ENCODE measurements at places on chromosomes 16 and 17.

DNA sequence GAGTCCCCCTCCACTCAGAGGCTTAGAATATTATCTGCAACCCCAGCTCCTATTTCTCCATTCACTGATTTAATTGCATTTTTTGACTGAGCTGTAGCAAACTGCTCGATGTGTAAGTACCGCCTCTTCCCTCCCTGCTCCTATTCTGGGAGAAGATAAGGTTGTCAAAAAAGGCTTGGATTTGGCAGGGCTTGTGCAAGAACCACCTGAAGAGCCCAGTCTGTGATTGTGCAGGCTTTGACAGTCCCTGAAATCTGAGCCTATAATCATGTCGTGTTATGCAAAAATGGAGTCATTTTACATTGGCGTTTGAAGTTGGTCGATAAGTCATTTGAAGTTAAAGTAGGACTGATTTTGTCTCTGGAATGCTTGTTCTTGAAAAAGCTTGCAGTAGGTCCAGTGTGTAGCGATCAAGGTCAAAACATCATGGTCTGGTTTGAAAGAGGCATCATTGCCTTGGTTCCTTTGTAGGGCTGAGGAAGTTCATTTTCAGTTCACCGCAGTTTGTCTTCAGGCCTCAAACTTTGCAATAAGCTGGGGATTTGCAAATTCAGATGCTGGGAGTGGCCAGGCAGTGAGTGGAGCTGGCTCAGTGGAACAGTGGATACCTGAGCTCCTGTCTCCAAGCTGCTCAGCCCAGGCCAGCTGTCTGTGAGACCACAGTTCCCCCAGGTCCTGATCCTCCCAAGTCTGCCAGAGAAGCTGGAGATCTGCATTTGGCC, 68.8 kb downstream of the KATNIP start:
- H3K4me1 ChIP-seq = peaks cover 1% of the 10 kb centered on the region
- 0 out of 2 replicates have a peak, but pooled peaks cover 3% of the 10 kb centered on the region for H3K36me3 ChIP-seq
- no peak for DNase-seq
- H3K4me3 ChIP-seq = no peak overlapping the region

GRCh38 chr16:84466692-84467091, 37.8 kb downstream of the MEAK7 start:
- no peaks in the 10 kb centered on the region for H3K27me3 ChIP-seq
- H3K4me3 ChIP-seq = no peak overlapping the region
- no peaks in the 10 kb centered on the region for H3K36me3 ChIP-seq
- no peak overlapping the region for H3K27ac ChIP-seq
- no peaks in the 10 kb centered on the region for H3K4me1 ChIP-seq

DNA sequence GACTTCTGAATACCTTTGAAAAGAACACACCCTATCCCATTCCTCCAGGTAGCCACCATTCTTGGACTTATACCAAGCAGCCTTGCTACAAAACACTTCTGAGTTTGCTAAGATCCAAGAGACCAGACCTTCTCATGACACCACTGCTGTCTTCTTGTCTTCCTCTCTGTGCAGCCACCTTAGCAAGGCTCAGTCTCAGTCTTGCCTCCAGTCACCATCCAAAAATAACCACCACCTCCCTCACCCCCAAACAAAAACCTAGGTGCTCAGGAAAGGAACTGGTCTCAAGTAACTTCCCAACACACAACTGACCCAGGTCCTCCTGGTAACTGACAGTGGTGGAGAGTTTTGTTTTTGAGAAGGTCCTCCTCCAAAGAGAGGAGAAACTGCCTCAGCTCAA, 90.9 kb upstream of the CORO6 start:
- H3K4me3 ChIP-seq = no peak overlapping the region
- H3K36me3 ChIP-seq = no peaks in the 10 kb centered on the region
- no peak for DNase-seq
- H3K4me1 ChIP-seq = peaks cover 3% of the 10 kb centered on the region
- no peak overlapping the region for H3K27ac ChIP-seq

DNA sequence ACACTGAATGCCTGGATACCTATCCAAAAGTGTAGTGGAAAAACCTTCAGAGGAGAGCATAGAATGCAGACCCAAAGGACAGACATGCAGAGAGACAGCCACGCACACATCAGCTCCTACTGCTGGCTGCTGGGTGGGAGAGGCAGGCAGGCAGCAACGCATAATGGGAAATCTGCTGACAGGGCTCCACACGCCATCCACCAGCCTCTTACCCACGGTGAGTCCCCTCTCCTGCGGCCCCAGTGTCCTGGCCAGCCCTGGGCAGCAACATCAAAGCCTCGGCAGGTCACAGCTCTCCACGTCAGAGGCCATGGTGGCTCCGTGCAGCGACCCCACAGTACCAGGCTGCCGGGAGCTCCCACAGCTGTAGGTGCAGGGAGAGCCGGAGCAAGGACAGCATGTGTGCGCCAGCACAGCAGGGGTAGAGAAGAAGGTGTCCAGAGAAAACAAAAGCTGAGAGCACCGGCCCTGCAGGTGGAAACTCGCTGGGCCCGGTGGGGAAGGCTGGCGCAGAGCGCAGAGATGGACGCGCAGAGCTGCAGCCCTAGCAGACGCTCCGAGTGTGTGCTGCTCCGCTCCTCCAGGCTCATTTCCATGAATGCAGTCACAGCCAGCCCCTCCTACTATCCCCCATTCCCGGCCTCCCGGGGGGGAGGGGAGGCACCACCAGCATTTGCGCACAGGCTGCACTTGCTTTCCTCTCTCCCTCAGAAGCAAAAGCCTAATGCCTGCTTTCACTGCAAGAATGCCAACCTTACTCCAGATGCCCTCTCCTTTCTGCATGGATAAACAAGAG, 58.9 kb downstream of the CYTH1 start:
- H3K4me3 ChIP-seq = peak overlapping the region; percentile 23
- no peaks in the 10 kb centered on the region for H3K36me3 ChIP-seq
- no peak for DNase-seq
- peaks cover 15% of the 10 kb centered on the region for H3K4me1 ChIP-seq
- H3K27ac ChIP-seq = no peak overlapping the region

- H3K4me1 ChIP-seq = no peaks in the 10 kb centered on the region
- no peak overlapping the region for H3K27ac ChIP-seq
- DNase-seq = no peak
- no peaks in the 10 kb centered on the region for H3K27me3 ChIP-seq
- no peak overlapping the region for H3K4me3 ChIP-seq
Observed at GRCh38 chr16:80092681-80093080, 448.1 kb upstream of the DYNLRB2 start.

GRCh38 chr17:83203073-83203471, 123.7 kb downstream of the METRNL start:
- H3K4me1 ChIP-seq = no peaks in the 10 kb centered on the region
- no peaks in the 10 kb centered on the region for H3K27me3 ChIP-seq
- no peak for DNase-seq

- no peaks in the 10 kb centered on the region for H3K27me3 ChIP-seq
- no peaks in the 10 kb centered on the region for H3K36me3 ChIP-seq
- peaks cover 11% of the 10 kb centered on the region for H3K4me1 ChIP-seq
Observed at GRCh38 chr17:81832608-81833159, 407 bp downstream of the MCRIP1 start.

DNA sequence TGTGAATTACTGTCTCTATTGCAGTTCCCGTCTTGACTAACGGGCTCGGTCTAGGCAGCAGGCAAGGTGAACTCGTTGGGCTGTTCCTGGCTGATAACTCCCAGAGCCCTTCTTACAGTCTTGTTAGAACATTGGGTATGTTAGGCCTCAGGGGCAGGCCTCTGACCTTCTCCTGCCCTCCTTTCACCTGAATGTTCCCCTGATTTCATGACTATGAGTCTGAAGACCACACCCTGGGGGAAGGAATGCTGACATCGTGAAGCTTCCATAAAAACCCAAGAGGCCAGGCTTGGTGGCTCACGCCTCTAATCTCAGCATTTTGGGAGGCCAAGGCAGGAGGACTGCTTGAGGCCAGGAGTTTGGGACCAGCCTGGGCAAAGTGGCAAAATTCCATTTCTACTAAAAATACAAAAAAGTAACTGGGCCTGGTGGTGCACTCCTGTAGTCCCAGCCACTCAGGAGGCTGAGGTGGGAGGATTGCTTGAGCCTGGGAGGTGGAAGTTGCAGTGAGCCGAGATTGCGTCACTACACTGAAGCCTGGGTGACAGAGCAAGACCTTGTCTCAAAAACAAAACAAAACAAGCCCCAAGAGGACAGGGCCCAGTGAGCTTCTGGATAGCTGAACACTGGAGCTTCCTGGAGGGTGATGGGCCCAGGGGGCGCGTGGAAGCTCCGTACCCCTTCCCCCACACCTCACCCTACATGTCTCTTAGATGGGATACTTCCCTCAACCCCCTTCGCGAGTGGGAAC, 47.8 kb upstream of the FBXO47 start:
- no peak for DNase-seq
- H3K36me3 ChIP-seq = no peaks in the 10 kb centered on the region
- H3K4me3 ChIP-seq = no peak overlapping the region
- H3K4me1 ChIP-seq = peaks cover 2% of the 10 kb centered on the region
- no peak overlapping the region for H3K27ac ChIP-seq

- DNase-seq = no peak
- no peaks in the 10 kb centered on the region for H3K4me1 ChIP-seq
- peaks cover 8% of the 10 kb centered on the region for H3K36me3 ChIP-seq
Observed at GRCh38 chr16:74450236-74450635, 29.0 kb upstream of the CLEC18B start.

DNA sequence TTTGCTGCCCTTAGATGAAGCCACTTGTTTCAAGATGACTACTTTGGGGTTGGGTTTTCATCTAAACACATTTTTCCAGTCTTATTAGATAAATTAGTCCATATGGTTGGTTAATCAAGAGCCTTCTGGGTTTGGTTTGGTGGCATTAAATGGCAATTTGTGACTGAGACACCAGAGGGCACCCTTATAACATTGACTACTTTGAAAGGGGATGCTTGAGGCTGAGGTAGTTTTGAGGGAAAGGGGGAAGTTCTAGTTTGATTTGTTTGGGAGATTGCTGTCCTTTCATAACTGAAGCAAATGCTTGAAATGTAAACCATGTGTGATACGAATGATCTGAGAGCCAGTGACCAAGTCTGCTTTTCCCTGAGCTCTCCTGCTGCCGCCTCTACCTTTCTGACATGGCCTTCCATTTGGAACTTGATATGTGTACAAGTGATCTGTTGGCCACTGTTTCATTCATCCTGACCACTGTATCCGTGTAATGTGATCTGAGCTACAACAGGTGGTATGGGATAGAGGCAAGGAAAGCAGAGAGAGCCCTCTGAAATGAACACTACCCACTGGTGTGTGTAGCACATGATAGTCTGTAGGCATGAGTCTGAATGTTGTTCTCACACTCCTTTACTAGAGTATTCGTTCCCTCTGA, 5.8 kb upstream of the RARA start:
- no peak overlapping the region for H3K27ac ChIP-seq
- H3K4me1 ChIP-seq = peaks cover 9% of the 10 kb centered on the region
- no peak for DNase-seq

DNA sequence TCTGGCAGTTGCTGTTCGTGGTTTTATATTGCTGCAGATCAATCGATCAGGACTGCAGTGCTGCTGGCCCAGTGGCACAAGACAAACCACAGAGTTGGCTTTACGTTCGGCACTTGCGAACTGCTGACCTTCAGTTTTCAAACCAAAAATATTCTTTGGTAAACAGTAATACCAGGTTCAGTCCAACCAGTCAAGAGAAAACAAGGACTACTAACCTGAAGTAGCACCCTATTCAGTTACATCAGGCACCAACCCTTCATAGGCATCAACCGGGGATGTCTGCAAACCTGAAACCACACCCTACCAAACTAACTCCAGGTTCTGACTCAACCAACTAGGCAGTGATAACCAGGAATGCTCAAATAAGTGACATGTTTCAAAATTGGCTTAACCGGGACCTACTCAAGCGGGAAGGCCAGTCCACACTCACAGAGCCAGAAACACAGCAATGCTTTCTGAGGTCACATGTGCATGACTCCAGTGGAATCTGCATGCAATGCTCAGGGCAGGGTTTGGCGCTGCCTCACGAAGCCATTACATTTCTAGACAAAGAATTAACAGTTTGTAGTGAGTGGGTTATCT, 91.1 kb downstream of the SMG6 start:
- H3K27ac ChIP-seq = no peak overlapping the region
- DNase-seq = no peak
- H3K4me1 ChIP-seq = no peaks in the 10 kb centered on the region

DNA sequence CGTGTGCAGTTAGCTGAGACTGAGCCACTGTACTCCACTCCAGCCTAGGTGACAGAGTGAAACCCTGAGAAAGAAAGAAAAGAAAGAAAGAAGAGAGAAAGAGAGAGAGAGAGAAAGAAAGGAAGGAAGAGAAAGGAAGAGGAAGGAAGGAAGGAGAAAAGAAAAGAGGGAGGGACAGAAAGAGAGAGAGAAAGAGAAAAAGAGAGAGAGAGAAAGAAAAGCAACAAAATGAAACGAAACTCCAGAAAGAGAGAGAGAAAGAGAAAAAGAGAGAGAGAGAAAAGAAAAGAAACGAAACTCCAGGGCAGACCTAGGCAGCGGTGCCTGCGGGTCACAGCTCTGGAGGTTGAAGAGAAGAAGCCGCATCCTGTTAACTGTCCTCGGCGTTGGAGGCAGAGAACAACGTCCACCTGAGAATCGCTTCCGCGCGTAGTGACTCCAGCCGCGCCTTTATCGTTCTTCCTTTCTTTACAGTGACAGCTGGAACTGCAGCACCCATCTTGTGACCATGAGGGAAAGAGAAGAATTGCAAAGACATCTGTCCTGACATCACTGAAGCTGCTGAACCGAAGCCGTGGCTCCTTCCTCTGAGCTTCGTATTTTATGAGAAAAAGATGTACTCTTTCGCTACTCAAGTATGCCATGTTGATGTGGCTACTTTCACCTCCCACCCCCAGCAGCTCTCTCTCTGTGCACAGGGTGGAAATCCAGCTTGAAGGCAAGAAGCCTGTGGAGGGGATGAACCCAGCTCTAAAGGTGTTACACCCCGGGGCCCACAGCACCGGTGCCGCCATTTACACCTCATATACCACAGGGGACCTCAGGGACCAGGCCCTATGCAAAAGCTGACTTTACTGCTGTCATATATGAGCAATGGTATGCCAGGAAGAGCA, 56.9 kb upstream of the DOC2B start:
- H3K36me3 ChIP-seq = no peaks in the 10 kb centered on the region
- no peak for DNase-seq
- H3K4me3 ChIP-seq = no peak overlapping the region
- no peaks in the 10 kb centered on the region for H3K27me3 ChIP-seq
- H3K4me1 ChIP-seq = peaks cover 2% of the 10 kb centered on the region

Measured in iPS DF 6.9 (cell line).